Substantia nigra (tissue), 51 donors: ENCODE measurements at places on chromosomes 13 and 19.

- DNase-seq = no peak
Observed at GRCh38 chr13:44125943-44126469, 246.3 kb downstream of the LACC1 start.

GRCh38 chr13:19695428-19695827 lies 62.0 kb downstream of the MPHOSPH8 start:
- DNase-seq = no peak

DNA sequence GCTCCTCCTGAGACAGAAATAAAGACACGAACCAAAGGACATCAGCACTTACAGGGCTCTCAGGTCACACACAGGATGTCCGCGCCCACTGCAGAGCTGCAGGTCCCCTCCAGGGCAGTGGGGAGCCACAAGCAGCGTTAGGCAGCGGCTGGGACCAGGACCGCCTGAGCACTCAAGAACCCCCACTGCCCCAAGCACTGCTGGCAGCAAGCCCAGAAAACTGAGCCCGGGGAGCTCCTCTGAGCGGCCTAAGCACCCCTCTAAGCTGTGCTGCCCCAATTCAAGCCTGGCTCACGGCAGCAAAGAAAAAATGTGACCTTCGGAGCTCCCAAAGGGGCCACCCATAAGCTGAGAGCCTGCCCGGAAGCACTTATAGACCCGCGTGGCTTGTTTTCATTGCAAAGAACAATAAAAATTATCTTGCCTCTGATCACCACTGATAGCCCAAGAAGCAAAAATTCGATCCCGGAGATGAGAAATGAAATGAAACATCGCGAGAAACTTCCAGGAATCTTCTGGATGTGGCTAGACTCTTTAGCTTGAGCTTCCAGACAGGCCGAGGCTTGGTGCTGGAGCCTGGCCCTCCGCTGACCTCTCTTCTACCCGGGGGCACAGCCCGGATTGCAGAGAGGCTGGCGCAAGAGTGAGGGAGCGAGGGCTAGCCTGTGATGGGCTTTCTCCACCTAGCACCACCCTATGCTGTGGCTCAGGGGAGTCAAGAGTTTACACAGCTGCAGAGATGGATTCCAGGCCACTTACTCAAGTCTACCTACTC lies 6.3 kb downstream of the DPP9 start:
- DNase-seq = no peak

DNA sequence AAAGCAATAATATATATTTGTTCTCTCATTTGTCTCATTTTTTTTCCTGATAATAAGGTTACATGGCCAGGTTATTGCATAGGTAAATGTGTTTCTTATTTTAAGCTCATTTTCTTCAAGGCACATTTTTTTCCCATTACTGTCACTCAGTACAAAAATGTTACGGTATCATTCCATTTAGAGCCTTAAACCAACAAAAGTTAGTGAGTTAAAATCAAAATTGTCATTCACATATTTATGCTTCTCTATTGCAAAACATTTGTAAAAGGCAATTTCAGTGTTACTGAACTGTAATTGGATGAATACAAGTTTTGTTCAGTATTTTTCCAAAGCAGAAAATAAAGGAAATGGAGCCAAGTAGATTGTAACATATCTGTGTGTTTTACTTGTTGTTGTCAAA lies 117.6 kb upstream of the MAB21L1 start:
- DNase-seq = no peak

DNA sequence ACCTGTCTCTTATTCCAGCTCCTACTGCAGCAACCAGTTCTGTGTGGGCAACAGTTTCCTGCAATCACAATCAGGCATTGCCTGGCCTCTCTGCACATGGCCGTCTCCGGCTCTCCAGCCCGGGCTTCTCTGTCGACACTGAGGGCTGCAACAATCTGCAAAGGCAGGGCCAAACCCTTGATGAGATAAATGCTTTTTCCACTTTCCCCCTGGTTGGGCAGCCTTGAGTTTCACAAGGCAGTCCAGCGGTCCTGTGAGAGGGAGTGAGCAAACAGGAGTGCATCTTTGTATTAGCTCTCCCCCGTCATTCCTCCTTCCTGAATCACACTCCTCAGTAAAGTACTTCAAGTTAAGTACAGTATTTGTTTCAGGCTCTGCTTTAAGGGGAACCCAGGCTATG lies 40.7 kb upstream of the VWA8 start:
- no peak for DNase-seq

- no peak for DNase-seq
Observed at GRCh38 chr19:35065574-35065973, 24.1 kb downstream of the HPN start.

DNA sequence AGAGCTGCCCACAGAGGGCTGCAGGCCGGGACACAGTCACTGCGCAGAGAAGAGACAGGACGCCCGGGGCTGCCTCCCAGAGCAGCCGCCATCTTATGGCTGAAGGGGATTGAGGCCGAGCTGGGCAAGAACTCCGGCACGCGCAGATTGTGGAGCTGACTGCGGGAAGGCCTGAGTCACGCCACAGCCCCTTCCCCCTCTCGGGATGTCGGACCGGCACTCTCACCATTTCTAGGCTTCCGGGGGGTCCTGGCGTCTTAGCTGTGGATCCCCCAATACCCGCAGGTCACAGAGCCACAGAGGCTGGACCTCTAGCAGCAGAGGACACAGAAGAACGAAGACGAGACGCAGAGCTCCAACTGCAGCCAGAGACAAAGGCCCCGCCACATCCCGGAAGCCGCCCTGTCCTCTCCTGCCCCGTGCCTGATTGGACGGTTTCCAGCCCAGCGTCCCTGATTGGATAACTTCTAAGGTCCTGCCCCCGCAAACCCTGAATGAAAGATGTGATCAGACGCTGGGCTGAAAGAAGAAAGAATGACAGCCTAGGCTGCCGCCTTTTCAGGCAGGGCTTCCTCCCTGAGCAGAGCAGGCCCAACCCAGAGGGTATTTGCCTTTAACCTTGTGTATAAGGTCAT lies at the start of gene ZNF43:
Gene ZNF43 (minus strand): TSS at position 373 of the 635 bp plus-strand sequence. CDS start 144 bp downstream, at position 229.
- peak; percentile 93 for DNase-seq

GRCh38 chr13:100537951-100538462 lies 50.6 kb downstream of the GGACT start:
- DNase-seq = no peak
